ENCODE measurements at places on chromosomes 7 and 10.

- DNase-seq: no peak
Measured at GRCh38 chr7:77877791-77878190, 79.2 kb downstream of the PHTF2 start.

DNA sequence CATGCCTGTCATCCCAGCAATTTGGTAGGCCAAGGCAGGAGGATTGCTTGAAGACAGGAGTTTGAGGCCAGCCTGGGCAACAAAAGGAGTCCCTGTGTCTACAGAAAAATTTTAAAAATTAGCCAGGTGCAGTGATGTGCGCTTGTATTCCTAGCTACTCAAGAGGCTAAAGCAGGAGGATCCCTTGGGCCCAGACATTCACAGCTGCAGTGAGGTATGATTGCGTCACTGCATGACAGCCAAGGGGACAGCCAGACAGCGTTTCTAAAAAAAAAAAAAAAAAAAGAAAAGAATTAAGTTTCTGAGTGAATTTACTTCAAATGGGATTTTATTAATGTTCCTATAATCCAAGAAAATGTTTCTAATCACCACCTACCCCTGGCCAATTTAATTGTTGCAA is 87.4 kb upstream of the RNF148 start:
- no peak for DNase-seq

DNA sequence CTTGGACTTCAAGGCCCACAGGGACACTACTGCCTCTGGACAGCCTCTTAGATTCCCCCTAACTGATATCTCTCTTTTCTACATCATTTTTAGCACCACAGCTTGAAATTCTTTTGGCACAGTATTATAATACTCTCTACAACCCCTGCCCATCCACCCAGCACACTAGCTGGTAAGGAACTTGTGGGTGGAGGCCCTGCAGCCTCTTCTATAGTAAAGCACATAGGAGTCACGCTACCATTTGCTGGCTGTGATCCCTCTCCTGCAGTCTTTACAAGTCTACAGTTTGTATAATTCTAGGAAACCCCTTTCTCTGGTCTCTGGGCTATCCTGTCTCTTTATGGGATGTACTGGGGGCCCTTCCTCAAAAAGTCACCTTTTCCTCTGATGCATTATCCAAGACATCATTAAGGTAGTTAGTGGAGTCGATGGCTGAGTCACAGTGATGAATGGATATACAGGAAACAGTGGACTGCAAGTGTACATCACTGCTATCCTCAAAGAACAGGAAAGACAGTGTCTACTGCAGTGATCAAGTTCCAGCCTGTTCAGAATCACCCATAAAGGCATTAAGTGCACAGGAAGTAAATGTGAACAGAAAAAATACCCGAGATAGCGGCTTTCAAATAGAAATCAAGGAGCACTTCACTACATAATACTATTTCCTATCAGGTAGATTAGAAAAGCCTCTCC is 54.4 kb downstream of the STK17A start:
- DNase-seq: no peak

DNA sequence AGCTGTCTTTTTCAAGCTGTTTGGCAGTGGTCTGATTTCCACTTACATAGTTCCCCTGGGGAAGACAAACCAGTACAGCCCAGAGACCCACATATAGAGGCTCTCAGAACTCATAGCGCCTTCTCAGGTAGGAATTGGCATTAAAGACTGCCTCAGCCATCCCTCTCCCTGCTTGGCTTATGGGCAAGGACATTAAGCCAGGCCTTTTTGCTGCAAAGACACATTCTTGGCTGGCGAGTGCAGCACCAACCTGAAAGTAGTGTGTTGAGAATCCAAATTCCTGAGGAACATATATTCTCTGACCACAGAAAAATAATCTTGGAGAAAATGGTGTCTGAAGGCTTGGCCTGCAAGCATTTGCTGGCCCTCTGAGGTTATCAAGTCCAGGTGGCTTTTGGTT is 39.2 kb upstream of the HPS1 start:
- no peak for DNase-seq

- DNase-seq: peak; percentile 13
Measured at GRCh38 chr10:114103284-114103683, 59.6 kb downstream of the ADRB1 start.

GRCh38 chr7:73809467-73809951 is 21.3 kb upstream of the CLDN4 start:
- DNase-seq: no peak

DNA sequence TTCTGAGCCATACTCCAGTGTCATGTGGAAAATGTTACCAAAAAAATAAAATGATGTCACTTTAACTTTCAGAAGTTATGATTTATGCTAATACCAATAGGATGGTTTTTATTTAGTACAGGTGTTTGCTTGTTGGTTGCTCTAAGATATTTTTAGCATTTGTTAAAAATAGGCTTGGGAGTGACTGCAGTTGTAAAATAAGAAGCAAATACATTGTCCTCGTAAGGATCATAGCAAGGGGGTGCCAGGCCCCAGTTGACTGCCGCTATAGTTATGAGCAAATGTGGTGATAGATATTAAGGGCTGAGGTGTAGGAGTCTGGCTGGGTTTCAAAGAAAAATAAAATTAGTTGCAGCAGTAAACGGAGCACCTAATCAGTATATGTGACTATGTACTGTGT is 354.4 kb upstream of the BMPER start:
- no peak for DNase-seq
